SK-N-MC (cell line): ENCODE measurements at places on chromosomes 7 and 10.
A peak's percentile ranks its signal among the peaks of the same experiment; 100 is the strongest.

GRCh38 chr7:47428768-47429472 lies 153.0 kb downstream of the TNS3 start:
- no peak for DNase-seq

GRCh38 chr10:43082087-43082486 lies 5.2 kb downstream of the RET start:
- no peak for DNase-seq

- no peak for DNase-seq
Measured at GRCh38 chr7:118183428-118183785, 557 bp upstream of the LSM8 start.

DNA sequence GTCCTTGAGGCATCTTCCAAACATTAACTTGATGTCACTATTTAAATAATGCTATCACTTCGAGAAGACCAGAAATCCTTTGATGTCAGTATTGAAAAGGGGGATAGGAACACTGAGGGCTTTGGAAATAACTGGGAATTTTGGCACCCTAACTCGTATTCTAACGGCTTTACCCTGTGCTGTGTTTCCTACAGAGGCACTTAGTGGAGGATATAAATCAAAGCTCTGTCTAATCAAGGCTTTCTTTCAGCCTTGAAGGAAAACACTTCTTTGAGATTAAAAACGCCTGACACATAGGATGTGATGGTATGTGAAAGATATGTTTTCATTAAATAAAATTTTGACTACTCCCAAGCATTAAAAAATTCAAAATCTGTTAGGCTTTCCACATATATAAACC lies 62.3 kb downstream of the CREB5 start:
- DNase-seq = no peak

GRCh38 chr10:97708976-97709946 lies 4.3 kb upstream of the MARVELD1 start:
- no peak for DNase-seq

GRCh38 chr7:45181286-45181960 lies 23.8 kb downstream of the RAMP3 start:
- no peak for DNase-seq

DNA sequence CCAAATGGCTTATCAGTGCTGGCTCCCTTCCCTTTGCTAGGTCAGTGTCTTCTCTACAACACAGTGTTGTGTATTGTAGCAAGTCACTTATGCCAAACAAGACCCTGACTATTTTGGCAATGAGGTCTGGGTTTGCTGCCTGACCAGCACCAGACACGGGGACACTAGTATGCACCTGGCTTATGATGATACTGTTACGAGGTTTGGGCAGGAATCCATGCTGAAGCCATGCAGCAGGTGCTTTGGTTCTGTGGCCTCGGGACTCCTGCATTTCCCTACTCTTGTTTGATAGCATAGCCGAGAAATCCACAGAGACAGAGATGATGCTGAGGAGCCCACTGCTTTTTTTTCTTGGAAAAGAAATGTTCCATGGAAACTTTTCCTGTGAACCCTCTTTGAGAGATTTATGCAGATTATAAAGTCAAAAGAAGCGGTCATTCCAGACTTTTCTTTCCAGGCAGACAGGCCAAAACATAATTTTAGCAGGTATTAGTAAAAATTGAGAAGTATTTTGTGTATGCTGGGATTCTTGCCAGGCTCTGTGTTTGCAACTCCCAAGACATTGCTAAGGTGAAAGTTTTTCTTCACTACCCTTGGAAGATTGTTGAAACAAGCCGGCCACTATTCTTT lies 291.1 kb downstream of the BBS9 start:
- DNase-seq = no peak

- DNase-seq = no peak
Measured at GRCh38 chr10:122323941-122324675, 50.4 kb upstream of the PLEKHA1 start.

DNA sequence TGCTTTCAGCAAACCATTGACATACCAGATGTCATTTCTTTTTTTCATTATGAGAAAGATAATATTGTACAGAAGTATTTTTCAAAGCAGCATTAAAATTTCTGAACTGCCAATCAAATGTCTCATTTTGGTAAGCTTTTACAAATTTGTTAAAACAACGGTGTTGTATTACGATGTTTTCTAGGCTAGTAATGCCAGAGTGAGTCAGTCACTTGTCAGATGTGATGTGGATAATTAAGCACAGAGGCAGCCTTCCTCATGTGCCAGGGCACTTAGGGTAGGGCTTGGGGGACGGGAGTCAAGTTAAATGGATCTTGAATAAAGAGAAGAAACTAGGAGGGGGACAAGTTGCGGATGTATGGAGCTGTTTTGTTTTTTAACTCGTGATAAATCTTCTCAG lies 10.1 kb downstream of the PSTK start:
- no peak for DNase-seq

DNA sequence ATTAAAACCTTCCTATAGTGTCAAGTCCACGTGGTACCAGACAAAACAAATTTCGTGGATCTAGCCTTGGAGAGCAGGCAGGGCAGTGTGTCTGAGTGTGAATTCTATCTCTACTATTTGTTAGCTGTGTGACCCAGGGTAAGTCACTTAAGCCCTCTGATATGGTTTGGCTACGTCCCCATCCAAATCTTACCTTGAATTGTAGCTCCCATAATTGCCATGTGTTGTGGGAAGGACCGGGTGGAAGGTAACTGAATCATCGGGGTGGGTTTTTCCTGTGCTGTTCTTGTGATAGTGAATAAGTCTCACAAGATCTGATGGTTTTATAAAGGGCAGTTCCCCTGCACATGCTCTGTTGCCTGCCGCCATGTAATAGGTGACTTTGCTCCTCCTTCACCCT lies 2.8 kb upstream of the NPFFR1 start:
- DNase-seq = no peak

DNA sequence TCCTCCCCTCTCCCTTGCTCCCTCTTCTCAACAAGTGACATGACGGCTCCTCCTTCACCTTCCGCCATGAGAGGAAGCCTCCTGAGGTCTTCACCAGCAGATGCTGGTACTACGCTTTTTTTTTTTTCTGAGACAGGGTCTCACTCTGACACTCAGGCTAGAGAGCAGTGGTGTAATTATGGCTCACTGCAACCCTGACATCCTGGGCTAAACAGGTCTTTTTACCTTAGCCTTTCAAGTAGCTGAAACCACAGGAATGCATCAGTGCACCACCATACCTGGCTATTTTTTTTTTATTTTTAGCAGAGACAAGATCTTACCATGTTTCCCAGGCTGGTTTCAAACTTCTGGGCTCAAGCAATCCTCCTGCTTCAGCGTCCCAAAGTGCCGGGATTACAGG lies 43.6 kb downstream of the MDH2 start:
- DNase-seq = no peak

DNA sequence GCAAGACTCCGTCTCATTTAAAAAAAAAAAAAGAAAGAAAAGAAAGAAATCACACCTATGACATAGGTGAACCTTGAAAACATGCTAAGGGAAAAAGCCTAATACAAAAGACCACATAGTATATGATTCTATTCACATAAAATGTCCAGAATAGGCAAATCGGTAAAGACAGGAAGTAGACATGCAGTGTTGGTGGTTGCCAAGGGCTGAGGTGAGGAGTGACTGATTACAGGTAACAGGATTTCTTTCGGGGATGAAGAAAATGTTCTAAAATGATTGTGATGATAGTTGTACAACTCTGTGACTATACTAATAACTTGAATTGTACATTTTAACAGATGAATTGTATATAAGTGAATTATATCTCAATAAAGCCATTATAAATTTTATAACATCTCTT lies 3.3 kb downstream of the XPNPEP1 start:
- no peak for DNase-seq

GRCh38 chr7:70893422-70893821 lies 238.5 kb upstream of the GALNT17 start:
- no peak for DNase-seq

DNA sequence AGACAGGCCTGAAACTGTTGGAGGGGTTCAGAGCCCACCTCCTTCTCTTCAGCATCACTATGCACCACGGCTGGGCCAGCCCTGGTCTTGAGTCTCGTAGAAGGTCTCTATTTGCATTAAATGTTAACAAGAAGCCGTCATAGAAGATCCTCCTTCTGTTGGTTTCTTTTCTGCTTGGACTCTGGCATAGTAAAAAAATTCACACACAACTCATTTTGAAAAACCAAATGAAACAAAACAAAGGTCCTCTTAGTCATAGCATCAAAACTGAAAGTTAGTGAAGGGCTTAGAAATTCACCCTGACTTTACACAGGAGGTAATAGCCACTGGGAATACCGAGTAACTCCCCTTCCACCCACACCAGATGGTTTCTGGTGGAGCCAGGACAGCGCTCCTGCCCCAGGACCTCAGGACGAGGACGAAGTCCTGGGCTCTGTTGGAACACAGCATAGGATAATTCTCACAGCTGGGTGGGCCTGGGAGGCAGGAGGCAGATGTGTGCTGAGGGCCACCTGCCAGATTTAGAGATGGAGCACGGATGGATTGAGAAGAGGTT lies 248.4 kb upstream of the KLF6 start:
- DNase-seq = no peak

- DNase-seq = no peak
Measured at GRCh38 chr7:97752215-97752614, 20.3 kb downstream of the TAC1 start.

DNA sequence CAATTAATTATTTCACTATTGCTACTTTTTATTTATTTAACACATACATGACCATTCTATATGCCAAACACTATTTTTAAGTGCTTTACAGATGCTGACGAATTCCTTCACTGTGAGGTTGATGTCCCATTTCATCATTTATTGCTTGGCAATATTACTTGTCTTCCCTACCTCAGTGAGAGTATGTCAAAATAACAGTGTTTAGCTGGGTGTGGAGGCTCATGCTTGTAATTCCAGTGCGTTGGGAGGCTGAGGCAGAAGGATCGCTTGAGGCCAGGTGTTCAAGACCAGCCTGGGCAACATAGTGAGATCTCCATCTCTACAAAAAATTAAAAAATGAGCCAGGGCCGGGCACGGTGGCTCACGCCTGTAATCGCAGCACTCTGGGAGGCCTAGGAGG lies 19.8 kb upstream of the MRC1 start:
- no peak for DNase-seq

- no peak for DNase-seq
Measured at GRCh38 chr7:141227454-141227853, 153.6 kb downstream of the TMEM178B start.

DNA sequence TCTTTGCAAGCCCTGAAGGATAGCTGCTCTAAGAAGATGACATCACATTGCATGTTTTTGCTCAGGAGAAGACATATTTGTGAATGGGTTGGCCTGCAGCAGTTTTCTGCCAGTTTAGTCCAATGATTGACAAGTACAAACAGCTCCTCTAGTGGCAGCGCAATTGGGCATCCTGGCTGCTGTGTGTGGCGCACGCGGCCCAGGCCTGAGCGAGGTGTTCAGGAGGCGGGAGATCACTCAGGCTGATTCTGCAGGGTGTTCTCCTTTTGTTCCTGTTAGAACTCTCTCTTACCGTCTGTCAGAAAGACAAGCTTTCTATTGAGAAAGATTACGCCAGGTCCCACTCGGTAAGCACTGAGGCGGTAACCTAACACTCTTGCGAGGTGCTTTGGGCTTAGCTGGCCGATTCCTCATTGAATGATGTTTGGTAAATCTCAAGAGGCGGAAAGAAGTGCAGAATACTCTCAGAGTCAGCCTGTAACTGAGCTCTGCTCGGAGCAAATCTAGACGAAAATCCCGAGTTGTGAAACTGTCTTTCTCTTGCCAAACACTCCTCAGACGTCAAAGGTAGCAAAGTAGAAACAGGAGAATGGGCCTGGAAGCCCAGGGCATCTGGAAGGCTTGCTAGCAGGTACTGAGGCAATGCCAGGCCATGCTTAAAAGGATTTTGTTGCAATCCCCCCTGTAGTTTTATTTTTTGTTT lies 219.2 kb upstream of the BMPER start:
- DNase-seq = no peak

DNA sequence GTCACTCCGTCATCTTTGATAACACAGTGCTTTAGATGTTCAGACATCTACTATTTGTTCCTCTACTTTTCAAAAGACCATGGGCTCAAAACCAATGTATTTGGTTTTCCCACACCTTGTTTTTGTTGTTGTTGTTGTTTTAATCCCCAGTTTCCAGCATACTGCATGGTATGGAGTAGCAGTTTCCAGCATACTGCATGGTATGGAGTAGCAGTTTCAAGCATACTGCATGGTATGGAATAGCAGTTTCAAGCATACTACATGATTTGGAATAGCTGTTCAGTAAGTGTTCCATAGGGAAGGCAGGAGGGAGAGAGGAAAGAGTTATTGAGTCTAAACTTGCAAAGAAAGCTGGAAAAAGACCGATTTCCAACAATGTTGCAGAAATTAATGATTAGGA lies 314.3 kb upstream of the PRKCQ start:
- no peak for DNase-seq

DNA sequence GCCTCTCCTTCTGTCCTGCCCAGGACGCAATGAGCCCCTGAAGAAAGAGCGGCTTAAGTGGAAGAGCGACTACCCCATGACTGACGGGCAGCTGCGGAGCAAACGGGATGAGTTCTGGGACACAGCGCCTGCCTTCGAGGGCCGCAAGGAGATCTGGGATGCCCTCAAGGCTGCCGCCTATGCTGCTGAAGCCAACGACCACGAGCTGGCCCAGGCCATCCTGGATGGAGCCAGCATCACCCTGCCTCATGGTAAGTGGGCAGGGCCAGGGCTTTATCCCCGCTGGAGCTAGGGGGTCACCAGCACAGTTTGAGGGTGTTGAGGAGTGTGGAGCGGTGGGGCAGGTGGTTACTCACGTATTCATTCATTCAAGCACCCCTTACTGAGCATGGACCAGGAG lies 4.7 kb upstream of the ANKRD2 start:
- no peak for DNase-seq

DNA sequence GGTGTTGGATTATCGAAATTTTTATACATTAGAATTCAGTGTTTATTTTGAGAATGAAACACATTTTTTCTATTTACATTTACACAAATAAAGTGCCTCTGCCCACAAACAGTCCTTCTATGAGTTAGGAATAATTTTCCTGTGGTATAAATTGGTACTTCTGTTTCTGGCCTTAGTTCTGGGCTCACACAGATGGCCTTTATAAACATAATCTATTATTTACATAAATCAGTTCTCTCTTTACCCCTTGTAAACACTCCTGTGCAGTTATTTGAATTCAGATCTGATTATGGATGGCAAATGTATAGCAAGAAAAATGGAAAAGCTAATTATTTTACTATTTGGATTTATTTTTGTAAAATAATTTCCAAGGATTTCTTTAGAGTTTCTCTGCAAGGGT lies 143.2 kb downstream of the PRKG1 start:
- no peak for DNase-seq

DNA sequence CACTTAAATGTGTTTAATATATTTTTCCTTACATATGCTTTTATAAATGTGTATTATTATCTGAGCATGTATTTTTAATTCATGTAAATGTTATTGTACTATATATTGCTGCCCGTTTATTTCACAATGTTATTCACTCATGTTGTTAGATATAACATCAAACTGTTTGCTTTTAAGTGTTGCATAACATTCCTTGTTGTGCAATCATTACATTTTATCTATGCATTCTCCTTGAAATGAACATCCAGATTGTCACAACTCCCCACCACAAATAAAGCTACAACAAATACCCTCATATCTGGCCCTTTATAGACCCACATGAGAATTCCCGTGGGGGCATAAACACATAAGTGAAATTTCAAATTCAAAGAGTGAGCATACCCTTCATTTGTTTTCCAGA lies 264.2 kb downstream of the HPSE2 start:
- peak; percentile 32 for DNase-seq

GRCh38 chr7:145497911-145498525 lies 618.6 kb upstream of the CNTNAP2 start:
- no peak for DNase-seq
